ENCODE measurements at places on chromosomes 4 and X.
A peak's percentile ranks its signal among the peaks of the same experiment; 100 is the strongest.

DNA sequence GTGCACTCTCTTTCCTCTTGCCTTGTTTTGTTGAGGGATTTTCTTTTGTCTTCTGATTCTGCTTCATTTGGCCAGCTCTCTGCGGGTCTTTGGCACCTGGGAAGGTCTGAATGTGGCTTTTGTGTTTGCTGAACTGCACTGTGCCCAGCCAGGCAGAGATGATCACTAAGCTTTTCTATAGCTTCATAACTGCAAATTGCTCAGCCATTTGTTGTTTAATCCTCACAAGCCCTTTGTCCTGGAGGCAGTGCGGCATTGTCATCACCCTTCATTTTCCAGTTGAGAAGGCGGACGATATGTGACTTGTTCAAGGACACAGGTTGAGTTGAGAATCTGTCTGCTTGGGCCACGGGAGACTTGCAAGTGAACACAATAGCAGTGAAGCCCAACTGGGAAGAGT is 46.0 kb upstream of the SFRP2 start:
- DNase-seq, result no peak

- no peak for DNase-seq
Measured at GRCh38 chr4:88419874-88420273, 37.0 kb upstream of the HERC5 start.

- DNase-seq, result no peak
Measured at GRCh38 chrX:133865761-133866471, 119.5 kb downstream of the GPC3 start.

- no peak for DNase-seq
Measured at GRCh38 chrX:110146521-110146920, 143.6 kb downstream of the TMEM164 start.

- DNase-seq, result peak; percentile 28
Measured at GRCh38 chrX:39869846-39870601, 227.7 kb downstream of the BCOR start.

- no peak for DNase-seq
Measured at GRCh38 chr4:156971165-156971675, 379 bp downstream of the PDGFC start.

GRCh38 chrX:108072746-108073145 is 18.6 kb downstream of the PSMD10 start:
- DNase-seq, result no peak

DNA sequence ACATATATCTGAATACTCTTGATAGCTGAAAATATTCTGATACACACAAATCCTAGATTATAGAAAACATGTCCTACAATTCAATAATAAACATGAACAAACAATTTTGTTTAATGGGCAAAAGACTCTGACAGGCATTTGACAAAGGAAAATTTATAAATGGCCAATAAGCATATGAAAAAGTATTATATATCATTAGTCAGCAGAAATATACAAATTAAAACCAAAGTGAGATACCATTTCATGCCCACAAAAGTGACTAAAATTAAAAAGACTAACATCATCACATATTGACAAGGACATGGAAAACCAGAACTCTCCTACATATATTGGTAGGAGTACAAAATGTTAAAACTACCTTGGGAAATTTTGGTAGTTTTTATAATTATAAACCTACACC is 2.7 kb upstream of the MAPK10 start:
- DNase-seq, result no peak

Measured in upper lobe of left lung (tissue), 6 donors.